ENCODE measurements at places on chromosomes 1 and 21.
A peak's percentile ranks its signal among the peaks of the same experiment; 100 is the strongest.

GRCh38 chr1:157958263-157958662 lies 35.2 kb upstream of the KIRREL1 start:
- ATAC-seq: no peak

DNA sequence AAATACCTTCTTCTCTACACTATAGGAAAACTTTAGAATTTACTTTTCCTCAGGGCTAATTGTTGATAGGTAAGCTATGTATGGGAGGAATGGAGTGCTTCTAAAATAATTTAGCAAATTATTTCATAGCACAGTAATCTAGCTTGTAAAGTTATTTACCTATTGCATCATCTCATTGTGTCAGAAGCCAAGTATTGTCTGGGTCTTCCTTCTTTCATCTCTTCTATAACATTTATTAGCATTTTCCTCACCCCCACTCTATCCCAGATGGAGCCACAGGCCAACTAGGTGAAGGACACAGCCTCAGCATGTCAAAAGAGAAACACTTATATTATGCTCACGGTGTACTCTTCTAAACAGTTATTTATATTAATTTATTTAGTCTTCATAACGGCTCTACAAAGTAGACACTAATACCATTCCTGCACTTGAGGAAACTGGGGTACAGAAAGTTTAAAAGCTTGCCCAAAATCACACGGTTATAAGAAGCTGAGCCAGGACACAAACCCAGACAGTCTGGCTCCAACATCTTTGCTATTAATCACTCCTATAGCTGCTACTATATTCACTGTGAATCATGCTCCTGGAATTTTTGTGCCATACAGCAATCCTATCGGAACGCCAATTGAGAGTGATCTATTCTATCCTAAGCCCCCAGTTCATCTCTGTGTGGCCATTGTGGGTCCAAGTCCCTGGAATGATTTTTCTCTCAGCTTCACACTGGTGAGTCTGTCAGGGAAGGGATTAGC lies 43.1 kb downstream of the OR10J5 start:
- peak; percentile 96 for ATAC-seq

DNA sequence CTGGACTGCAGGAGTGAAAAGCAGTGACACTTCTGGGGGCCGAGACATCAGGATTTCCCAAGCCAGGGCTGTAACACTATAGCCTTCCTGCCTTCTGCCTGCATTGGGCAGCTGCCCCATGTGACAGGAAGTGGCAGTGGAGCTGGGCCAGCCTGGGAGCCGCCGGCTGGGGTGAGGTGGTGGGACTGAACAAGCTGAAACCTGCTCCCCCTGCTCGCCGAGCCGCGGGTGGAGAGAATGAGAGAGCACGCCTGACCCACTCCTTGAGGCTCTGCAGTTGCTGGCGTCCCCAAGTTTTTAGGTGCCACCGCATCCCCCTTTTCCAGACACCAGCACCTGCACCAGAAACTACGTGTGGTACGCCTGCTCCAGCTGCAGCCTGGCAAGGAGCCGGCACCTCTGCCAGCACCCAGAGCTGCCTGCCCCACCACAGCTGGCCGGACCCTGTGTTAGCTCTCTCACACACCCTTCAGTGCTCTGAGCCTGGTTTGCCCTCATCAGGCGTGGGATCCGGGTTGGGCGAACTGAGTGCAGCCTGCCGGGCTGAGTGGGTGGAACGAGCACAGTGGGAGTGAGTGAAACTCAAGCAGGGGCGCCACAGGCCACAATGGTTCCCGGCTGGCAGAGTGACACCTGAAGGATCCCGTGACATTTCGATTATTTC lies 119.4 kb downstream of the AKT3 start:
- ATAC-seq: no peak

- peak; percentile 67 for ATAC-seq
Measured at GRCh38 chr1:185279571-185279970, 37.5 kb downstream of the IVNS1ABP start.

GRCh38 chr1:18124977-18125376 lies 17.4 kb downstream of the IGSF21 start:
- no peak for ATAC-seq

DNA sequence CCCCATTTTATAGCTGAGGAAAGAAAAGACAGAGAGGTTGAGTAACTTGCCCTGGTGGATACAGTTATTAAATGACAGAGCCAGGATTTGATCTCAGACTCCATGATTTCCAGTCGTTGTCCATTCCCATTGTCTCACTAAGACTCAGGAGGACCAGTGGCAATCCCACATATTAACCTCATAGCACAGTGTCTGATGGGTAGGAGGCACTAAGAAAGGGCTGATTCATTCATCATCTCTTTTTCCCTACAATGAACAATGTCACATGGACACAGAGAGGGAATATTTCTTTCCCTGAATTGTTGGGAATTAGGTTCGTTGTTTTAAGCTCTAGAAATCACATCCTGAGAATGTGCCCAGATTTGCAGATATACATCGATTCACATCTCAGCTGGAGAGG lies 99.9 kb downstream of the PBX1 start:
- peak; percentile 33 for ATAC-seq

DNA sequence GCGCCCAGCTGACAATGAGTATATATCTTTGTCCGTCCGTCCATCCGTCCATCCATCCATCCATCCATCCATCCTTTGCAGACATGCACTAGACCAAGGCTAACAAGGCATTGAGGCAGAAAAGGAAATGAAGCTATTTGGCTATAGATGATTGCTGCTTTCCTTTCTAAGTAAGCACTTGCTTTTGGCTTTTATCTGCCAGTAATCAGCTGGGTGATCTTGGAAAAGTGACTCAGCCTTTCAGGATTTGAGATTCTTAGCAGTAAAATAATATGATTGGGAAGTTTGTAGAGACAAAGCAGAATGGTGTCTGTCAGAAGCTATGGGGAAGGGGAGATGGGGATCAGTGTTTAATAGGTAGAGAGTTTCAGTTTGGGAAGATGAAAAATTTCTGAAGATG lies 22.7 kb downstream of the ZFYVE9 start:
- ATAC-seq: no peak

GRCh38 chr1:65606426-65606825 lies 186.0 kb downstream of the LEPR start:
- peak; percentile 27 for ATAC-seq

- ATAC-seq: no peak
Measured at GRCh38 chr1:11484321-11484655, 5.3 kb downstream of the DISP3 start.

DNA sequence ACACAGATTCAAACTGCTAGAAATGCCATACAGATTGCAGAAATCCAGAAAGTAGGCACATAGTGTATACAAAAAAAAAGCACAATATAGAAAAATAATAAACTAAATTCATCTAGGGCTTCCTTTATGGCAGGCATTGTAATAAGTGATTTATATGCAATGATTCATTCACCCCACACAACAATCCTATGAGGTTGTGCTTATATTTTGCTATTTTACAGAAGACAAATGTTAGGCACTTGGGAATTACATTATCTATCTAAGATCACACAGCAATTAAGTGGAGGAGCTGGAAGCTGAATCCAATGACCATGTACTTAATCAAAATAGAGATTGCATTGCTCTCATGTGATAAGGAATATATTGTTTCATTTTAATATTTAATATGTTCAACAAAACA lies 225.7 kb upstream of the KCNK2 start:
- ATAC-seq: peak; percentile 10

DNA sequence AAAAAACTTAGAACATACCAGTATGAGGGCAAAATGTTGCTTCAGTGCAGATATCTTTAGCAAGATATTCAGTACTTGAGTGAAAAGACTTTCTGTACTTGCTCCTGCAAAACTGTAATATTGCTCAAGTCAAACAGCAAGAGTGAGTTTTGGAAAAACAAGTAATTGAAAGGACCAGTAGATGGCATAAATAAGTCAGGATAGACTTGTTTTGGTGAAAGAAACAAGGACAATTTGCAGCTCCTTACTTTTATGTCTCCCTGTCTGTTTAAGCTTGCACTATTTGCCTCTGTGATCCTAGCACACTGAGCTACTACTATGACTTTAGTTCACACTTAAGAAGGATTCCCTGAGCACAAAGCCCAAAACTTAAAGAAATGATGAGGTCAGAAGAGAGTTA lies 39.1 kb downstream of the IFI44 start:
- ATAC-seq: peak; percentile 81

DNA sequence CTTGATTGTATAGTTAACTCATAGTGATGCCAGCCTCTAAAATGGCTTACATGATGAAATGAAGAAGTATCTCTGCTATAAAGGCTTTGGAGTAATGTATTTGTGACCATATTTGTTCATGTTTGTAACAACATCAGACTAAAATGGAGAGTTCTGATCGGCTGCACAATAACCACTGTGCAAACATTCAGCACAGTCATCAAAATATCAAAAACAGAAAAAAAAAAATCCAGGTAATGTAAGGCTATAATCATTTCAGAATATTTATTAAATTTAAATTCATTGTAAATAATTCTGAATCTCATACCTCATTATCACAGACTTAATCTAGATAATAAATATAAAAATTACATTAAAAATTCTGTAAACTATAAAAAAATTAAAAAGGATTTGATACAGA lies 1161.8 kb downstream of the MRPL39 start:
- no peak for ATAC-seq

GRCh38 chr1:161836018-161836417 lies 69.9 kb downstream of the ATF6 start:
- peak; percentile 88 for ATAC-seq

All from SK-N-SH treated with all-trans-retinoic acid at 6 μM for 48 hours (cell line).